ENCODE measurements at places on chromosomes 13 and 19. TPM values are rescaled to one million over a fixed set of nuclear protein-coding genes. Genes with fewer than 3 reads are reported as not detected.

TUBB4A gene
- total RNA-seq: 6.6 TPM

- H3K4me1 ChIP-seq: no peaks in the 10 kb centered on the region
- no peak overlapping the region for H3K27ac ChIP-seq
- H3K27me3 ChIP-seq: peaks cover 5% of the 10 kb centered on the region
- H3K36me3 ChIP-seq: peaks cover 2% of the 10 kb centered on the region
- DNase-seq: no peak
These were observed 199.8 kb downstream of the COG6 start for GRCh38 chr13:39855236-39855635.

DNA sequence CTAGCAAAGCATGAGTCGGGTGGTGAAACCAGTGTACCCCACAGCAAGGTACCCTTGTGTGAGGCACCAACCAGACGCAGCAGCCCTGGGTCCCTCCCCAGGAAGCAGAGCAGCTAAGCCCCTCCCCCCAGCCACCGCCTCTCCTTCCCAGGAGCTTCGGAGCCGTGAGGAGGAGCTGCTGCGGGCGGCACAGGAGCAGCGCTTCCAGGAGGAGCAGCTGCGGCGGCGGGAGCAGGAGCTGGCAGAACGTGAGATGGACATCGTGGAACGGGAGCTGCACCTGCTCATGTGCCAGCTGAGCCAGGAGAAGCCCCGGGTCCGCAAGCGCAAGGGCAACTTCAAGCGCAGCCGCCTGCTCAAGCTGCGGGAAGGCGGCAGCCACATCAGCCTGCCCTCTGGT, 12.4 kb downstream of the TTC9B start:
- DNase-seq: no peak
- no peaks in the 10 kb centered on the region for H3K4me1 ChIP-seq
- H3K27ac ChIP-seq: no peak overlapping the region
- no peak overlapping the region for H3K4me3 ChIP-seq
- no peaks in the 10 kb centered on the region for H3K27me3 ChIP-seq

GRCh38 chr19:42850981-42851717, 28.4 kb downstream of the PSG1 start:
- H3K36me3 ChIP-seq: no peaks in the 10 kb centered on the region
- no peaks in the 10 kb centered on the region for H3K4me1 ChIP-seq
- H3K27me3 ChIP-seq: no peaks in the 10 kb centered on the region
- no peak overlapping the region for H3K4me3 ChIP-seq
